Astrocyte of the hippocampus (primary cell): ENCODE measurements at places on chromosomes 11 and 22.

DNA sequence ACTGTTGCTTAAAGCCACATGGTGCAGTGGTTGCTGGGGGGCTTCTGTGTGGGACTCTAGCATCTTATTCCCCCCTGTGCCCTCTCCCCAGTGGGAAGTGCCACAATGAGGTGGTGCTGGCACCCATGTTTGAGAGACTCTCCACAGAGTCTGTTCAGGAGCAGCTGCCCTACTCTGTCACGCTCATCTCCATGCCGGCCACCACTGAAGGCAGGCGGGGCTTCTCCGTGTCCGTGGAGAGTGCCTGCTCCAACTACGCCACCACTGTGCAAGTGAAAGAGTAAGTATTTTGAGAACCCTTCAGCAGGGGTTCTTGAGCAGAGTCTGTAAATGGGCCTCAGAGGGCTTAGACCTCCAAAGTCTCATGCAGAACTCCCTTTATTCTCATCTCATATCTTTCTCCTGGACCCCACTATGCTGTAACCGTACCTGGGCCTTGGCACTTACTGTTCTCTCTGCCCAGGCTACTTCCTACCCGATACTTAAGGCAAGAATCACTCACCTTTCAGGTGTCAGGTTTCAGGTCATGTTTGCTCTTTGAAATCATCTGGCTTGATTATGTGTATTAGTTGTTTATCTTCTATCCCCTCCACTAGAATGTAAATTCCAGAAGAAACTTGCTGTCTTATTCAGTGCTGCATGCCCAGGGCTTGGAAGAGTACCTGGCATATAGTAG lies 32.4 kb downstream of the PIK3IP1 start:
- no peak for DNase-seq

DNA sequence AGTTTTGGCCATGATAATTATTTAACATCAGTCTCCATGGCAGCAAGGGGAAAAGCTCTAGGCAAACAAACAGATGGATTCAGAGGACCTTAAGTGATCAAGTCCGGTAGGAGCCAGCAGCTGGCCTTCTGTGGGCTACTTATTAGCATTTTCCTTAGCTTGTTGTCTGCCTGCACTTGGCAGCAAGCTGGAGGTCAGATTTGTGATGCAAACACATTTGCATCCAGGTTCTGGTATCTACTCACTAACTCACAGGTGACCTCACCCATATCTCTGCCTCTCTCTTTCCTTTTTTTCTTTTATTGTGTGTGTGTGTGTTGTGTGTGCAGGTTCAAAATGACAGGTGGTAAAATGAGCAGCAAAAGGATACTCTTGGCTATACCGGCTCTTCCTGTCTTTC lies 32.3 kb downstream of the ARHGAP42 start:
- DNase-seq: peak; percentile 67

- DNase-seq: no peak
These were observed 16.5 kb downstream of the RDX start for GRCh38 chr11:110279881-110280280.

DNA sequence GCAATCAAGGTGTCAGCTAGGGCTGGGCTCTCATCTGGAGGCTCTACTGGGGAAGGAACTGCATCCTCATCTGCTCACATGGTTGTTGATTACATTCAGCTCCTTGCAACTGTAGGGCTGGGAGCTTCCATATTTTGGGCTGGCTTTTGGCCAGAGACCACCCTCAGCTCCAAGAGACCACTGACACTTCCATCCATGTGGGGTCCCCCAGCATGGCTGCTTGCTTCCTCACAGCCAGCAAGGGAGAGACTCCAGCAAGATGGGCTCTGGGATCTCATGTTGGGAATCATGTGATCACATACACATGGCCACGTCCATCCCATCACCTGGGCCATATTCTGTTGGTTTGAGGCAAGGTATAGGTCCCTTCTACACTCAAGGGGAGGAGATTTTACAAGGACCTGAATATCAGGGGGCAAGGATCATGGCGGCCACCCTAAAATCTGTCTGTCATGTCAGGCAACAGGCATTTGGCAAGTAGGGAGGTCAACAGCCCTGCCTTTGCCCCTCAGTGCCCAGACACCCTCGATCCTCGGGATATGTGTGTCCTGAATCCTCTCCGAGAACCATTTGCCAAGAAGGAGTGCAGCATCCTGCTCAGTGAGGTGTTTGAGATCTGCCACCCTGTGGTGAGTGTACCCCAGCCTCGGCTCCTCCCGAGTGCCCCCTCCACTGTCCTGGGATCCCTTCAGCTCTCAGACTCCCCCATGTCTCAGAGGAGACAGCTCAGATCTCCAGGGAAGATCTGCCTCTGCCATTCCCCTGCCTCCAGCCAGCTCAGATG lies 48.7 kb downstream of the OTOG start:
- DNase-seq: no peak

DNA sequence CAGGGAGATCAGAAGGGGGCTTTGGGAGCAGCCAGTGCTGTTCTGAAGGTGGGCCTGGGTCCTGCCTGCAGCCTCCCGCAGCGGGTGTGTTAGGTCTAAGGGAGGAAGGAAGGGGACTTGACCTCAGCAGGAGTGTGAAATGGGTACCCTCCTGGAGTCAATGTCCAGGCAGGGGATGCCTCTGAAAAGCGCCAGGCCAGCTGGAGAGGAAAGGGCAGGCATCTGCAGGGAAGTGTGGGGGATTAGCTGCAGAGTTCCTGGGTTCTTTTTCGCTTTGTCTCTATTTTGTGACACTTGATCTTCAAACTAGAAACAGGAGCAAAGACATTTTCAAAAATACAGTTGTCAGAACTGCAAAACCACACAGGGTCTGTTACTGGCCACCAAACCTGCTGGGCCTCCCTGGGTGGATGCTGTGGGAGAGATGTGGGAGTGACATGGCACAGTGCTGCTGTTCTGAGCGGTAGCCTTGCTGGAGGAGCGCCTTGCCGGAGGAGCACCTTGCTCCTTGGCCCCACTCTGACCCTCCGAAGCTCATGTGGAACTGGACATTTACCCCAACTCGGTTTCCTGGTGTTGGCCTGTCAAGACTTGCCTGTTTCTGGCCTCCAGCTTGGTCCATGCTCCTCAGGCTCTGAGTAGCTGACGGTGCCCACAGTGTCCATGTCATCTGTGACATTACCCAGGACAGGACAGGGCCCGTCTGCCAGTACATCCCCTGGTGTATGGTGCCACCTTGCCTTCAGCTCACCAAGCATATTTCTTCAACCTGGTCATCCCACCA lies 25.9 kb downstream of the MED15 start:
- no peak for DNase-seq

GRCh38 chr11:14202251-14203196 lies 156.5 kb downstream of the RRAS2 start:
- DNase-seq: no peak

DNA sequence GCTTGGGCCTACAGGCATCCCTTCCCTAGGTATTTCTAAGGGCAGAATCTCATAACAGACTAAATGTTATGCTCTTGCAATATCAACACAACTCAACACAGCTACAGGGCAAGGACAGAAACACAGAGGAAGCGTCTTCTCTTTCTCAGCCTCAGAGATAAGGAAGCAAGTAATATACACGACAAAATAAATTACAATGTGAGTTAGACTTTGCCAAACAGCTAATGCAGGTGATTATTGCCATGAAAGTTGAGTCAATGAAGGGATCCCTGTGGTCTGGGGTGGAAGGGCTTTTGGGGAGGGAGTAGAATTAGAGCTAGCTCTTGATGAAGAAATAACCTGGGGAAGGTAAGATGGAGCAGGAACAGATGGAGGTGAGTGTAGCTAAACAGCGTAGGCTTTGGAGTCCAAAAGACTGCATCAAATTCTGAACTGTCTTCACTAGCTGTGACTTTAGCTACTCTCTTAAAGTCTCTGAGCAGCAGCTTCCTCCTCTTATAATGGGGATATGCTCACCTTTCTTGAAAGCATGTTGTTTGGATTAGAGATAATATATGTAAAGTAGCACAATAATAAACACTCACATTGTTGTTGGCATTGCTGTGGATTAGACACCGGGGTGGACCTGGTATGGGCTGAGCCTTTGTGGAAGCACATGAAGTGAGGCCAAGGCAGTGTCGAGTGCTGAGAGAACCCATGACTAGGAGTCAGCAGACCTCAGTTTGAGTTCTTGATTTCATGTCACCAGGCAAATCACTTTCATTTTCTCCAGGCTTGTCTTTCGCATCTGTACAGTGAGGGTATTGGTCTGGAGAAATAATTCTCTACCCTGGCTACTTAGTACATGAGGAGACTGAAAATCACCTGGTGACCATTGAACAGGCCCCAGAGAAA lies 41.0 kb upstream of the AQP11 start:
- no peak for DNase-seq

GRCh38 chr22:38262051-38262795 lies 10.6 kb downstream of the TMEM184B start:
- no peak for DNase-seq

GRCh38 chr22:37328017-37328416 lies 45.7 kb downstream of the CYTH4 start:
- DNase-seq: peak; percentile 48

DNA sequence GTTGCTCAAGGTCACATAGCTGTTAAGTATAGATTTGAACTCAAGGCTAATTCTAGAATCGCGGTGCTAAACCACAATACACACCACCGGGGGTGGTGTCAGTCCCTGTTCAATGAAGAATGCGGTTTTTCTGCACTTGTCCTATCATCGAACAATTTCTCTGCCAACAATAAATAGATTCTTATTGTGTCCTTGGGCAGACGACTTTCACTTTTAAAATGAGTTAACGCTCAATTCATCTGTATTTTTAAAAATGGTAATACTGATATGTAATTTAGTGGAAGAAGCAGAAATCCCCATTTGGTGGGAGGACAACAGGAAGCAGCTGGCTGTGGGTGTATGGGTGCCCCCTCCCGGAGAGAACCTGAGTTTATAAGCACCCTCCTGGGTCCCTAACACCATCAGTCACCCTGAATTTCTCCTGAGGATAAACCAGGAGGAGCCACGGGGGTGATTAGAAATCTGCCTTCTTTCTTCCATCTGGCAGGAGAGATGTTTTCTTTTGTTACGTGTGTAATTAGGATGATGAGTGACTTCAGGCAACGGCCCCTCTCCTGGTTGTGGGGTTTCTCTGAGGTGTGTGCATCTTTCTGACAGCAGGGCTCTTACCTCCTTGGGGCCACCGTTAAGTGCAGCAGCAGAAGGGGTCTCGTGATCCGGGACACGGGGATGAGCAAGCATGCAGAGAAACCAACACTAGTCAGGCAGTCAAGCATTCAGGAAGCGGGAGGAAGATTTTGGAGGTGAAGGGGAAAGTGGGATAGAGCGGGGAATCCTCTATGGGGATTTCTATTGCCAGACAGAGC lies 87.7 kb downstream of the GRAMD1B start:
- DNase-seq: no peak

DNA sequence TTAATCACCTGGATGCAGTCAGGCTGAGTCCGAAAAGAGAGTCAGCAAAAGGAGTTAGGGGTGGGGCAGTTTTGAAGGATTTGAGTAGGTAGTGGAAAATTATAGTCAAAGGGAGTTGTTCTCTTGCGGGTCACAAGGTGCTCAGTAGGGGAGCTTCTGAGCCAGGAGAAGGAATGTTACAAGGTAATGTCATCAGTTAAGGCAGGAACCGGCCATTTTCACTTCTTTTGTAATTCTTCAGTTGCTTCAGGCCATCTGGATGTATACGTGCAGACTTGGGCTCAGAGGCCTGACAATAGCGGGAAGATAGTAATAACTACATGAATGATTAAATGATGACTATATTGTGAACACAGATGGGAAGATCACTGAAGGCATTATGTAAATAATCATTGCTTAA lies 6.2 kb downstream of the SC5D start:
- DNase-seq: no peak

- DNase-seq: no peak
These were observed 313.5 kb downstream of the MIAT start for GRCh38 chr22:26970809-26971394.

GRCh38 chr22:33028234-33028633 lies 29.9 kb downstream of the SYN3 start:
- DNase-seq: no peak

GRCh38 chr11:45021692-45022141 lies 71.0 kb upstream of the TP53I11 start:
- DNase-seq: peak; percentile 72

GRCh38 chr22:47396105-47396504 lies 633.7 kb downstream of the TBC1D22A start:
- no peak for DNase-seq

DNA sequence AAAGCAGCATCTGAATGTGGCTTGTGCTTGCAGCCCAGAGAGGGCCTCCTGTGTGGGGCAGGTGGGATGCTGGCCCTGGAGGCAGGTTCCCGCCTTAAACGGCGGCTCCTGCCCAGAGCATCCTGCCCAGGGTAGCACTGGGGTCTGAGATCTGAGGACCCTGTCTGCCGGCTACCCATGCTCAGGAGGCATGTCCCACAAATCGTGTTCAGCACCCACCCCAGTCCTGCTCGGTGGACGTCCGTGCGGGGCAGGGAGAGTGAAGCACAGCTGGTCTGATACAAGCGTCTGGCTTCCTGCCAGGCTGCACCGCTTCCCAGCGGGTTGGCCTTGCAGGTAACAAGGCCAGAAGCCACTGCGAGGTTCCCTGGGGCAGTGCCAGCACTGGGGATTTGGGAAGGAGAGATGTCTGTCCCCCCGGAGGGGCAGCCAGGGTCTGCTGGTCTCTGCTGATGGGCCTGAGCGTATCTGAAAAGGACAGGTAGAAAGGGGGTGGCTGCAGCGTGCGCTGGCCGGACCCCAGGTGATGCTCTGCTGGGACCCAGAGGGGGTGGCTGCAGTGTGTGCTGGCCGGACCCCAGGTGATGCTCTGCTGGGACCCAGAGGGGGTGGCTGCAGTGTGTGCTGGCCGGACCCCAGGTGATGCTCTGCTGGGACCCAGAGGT lies 3.6 kb downstream of the TRABD start:
- DNase-seq: no peak

DNA sequence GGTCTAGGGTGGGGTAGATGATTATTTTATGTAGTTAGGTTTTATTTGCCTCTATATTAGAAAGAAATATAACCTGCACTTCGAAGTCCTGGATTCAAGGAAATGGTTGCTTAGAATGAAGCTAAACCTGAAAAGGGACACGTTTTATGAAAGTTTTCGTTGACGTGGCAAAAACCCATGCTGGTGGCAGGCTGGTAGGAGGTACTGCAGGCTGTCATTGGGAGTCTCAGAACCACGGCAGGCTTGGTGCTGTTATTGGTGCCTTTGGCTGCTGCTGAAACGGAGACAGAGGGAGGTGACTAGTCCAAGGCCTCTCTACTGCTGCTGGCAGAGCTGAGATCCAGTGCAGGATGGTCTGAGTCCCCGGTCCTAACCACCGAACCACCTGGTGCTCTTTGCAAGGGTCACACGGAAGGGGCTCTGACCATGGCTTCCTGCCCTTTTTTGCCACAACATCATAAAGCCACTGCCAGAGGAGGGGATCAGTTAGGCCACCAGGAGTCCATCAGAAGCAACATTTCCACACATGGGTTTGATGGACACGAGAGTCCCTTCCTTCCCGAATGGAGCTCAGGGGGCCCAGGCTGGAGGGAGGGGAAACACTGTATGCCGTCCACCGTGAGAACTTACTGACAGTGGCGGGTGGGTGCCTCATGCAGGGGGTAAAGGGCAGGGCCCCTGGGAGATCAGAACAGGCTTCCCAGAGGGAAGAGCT lies 13.4 kb downstream of the CSF2RB start:
- DNase-seq: no peak
